ENCODE measurements at places on chromosomes 2 and 18. TPM values are rescaled to one million over a fixed set of nuclear protein-coding genes. Genes with fewer than 3 reads are reported as not detected.

DNA sequence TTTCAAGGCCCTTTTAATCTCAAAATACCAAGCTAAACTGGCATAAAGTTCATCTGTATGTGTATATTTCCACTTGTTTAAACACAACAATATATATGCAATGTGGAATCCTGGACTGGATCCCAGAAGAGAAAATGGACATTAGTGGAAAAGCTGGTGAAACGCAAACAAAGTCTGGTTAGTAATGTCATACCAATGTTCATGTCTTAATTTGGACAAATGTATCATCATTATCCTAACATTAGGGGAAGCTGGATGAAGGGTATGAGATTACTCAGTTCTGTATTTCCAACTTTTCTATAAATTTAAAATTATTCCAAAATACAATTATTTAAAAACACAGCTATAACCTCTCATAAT is 3.8 kb downstream of the SP3 start:
- peaks cover 24% of the 10 kb centered on the region for H3K4me1 ChIP-seq
- H3K27ac ChIP-seq = no peak overlapping the region
- H3K4me3 ChIP-seq = peak overlapping the region; percentile 99
- H3K27me3 ChIP-seq = no peaks in the 10 kb centered on the region
- DNase-seq = no peak
- peaks cover 17% of the 10 kb centered on the region for H3K36me3 ChIP-seq

GRCh38 chr2:50849190-50849589 is 182.7 kb downstream of the NRXN1 start:
- H3K4me3 ChIP-seq = no peak overlapping the region

SKOR2 gene
- total RNA-seq = not detected

GRCh38 chr2:197885587-197885986 is 81.2 kb downstream of the PLCL1 start:
- H3K27me3 ChIP-seq = no peaks in the 10 kb centered on the region
- no peaks in the 10 kb centered on the region for H3K36me3 ChIP-seq
- no peak overlapping the region for H3K27ac ChIP-seq
- H3K4me1 ChIP-seq = no peaks in the 10 kb centered on the region
- no peak for DNase-seq

Data from neural progenitor cell (in vitro differentiated cells).